Activated CD4-positive, alpha-beta memory T cell treated with anti-CD3 and anti-CD28 coated beads, Interleukin-2, amount 10 ng/mL, durations not matched to agents 7 days and 5 days (primary cell): ENCODE measurements at places on chromosomes 1 and 21. TPM values are rescaled to one million over a fixed set of nuclear protein-coding genes. Genes with fewer than 3 reads are reported as not detected.

INSRR gene
- 0.13 TPM for total RNA-seq

- no peak for DNase-seq
Observed at GRCh38 chr21:26900980-26901379, 55.8 kb upstream of the ADAMTS1 start.

SH3BGR gene
- total RNA-seq, result 0.88 TPM

AVPR1B gene
- not detected for total RNA-seq

DNA sequence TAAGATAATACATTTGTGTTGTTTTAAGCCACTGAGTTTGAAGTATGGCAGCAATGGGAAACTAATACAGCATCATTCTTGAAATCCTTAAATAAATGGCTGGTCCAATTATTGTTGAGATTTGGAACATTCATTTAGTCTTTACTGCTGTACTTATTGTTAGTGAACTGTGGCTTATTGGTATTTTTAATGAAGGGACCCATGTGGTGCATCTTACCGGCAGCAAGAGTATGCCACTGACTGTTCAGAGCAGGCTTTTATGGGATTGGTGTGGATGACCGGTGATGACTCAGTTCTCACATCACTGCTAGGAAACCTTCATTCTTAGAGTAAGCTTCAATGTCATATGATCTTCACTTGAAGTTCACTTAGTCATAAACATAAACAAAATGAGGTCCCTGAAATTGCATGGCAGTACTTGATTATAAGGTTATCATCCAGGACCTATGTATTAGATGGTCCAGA, 31.5 kb downstream of the PRKAA2 start:
- DNase-seq, result no peak
